ENCODE measurements at places on chromosomes 2 and 18. TPM values are rescaled to one million over a fixed set of nuclear protein-coding genes. Genes with fewer than 3 reads are reported as not detected.

Gene POLR1B
- total RNA-seq, result 9.7 TPM

GRCh38 chr2:165872101-165872791 is 78.2 kb upstream of the GALNT3 start:
- no peak for DNase-seq

Gene DNAH7
- total RNA-seq, result 0.05 TPM

DNA sequence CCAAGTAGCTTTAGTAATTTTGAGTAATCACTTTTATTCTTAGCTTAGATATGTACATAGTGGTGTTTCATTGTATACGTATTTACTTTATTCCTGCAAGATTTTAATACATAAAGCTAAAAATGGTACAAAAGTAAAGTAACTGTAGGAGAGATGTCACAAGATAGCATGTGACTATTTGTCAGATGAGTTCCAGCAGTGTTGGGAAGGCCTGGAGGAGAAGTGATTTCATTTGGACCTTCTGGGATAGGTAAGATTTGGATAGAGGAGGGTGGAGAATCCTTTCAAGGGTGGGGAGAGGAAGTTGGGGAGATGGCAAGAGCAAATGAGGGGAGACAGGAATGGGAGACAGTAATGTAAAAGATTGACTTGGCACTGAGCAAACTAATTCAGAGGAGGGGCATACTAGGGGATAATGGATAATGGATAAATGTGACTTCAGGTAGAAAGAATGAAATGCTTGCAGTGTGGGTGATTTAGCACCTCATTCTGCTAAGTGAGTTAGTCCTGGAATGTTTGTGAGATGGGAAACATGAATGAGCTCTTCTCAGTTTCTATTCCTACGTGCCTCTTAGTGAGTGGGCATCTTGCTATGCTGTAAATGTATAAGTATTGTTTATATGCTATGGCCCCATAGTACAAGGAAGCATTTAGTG is 10.5 kb downstream of the WDR43 start:
- DNase-seq, result no peak

Gene GALM
- total RNA-seq, result 15.6 TPM

DNA sequence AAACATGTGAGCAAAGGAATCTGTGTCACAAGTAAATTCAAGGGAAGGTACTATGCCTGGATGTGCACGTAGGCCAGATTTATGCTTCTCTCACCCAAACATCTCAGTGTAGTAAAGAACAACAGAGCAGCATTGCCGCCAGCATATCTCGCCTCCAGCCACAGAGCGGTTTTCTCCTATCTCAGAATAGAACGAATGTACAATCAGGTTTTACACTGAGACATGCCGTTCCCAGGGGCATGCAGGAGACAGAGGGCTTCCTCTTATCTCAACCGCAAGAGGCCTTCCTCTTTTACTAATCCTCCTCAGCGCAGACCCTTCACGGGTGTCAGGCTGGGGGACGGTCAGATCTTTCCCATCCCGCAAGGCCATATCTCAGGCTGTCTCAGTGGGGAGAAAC is 175.3 kb downstream of the RPIA start:
- no peak for DNase-seq

GRCh38 chr18:37393945-37394609 is 171.5 kb downstream of the CELF4 start:
- DNase-seq, result peak; percentile 83

Gene SCN3A
- total RNA-seq, result 0.95 TPM

DNA sequence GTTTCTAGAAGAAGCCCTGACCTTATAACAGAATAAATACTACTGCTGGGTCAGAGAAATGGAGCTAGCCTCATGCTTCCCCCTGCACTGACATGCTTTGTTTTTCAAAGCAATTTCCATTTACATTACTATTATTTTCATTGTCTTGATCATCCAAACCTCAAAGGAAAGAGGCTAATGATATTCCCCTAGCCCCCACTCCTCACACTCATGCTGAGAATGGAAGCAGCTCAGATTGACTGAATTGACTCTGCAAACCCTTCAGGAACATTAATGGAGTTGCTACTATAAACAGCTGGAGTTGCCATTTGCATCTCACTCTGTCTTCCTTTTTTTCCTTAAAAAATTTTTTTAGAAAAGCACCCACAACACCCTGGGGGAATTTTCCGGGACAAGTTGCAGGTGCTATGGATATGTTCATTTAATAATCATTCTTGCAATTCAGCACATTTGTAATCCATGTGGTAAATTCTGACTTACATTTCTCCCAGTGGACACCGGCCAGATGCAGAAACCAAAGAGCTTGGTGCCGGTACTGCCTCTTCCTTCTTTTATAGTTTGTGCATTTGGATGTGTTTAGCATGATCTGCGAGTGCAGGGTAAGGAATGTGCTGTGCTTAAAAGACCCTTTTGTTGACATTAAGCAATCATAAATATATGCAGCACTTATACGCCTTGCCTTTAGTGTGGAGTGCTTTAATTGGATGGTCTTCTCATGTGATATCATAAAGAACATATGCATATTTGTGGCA is 103.3 kb upstream of the OSR1 start:
- DNase-seq, result no peak

GRCh38 chr2:200756618-200757321 is 54.9 kb upstream of the BZW1 start:
- no peak for DNase-seq

Gene OTX1
- total RNA-seq, result not detected

Gene NEB
- 0.87 TPM for total RNA-seq

- no peak for DNase-seq
These were observed 105.8 kb upstream of the LYPD6 start for GRCh38 chr2:149224543-149224942.

Gene RAB6C
- total RNA-seq, result 0.16 TPM

DNA sequence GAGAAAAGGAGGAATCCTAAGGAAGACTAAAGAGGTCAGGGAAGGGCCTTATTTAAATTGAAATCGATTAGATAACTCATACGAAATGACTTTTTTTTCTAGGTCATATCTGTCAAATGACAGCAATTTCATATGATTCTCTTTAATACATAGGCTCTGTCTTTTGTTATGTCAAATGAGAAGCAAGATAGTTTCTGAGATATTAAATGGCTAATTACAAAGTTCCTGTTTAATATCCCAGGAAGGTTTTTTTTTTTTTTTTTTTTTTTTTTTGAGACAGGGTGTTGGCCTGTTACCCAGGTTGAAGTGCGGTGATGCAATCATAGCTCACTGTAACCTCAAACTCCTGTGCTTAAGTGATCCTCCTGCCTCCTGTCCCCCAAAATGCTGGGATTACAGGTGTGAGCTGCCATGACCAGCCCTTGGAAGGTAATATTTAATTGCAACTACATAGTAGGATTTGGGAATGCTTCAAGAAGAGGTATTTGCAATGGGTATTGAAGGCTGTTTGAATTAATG is 48.0 kb upstream of the RMND5A start:
- no peak for DNase-seq

- no peak for DNase-seq
These were observed 11.2 kb upstream of the TEX51 start for GRCh38 chr2:126887506-126887905.

DNA sequence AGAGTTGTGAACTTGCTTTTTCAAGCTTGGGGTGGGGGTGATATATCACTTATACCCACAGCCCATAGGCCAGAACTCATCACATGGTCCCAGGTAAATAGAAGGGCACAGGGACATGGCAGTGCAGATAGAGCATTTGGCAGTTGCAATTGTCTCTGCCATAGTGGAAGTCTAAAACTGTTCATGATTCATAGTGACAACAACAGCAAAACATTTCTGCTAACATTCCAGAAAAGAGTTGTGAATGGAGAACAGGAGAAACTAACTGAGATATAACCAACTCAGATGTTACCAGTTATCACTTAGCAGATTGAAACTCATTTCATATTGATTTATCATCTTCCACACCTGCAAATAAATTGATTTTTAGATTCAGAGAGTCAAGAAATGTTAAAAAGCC is 278.6 kb upstream of the KYNU start:
- no peak for DNase-seq

DNA sequence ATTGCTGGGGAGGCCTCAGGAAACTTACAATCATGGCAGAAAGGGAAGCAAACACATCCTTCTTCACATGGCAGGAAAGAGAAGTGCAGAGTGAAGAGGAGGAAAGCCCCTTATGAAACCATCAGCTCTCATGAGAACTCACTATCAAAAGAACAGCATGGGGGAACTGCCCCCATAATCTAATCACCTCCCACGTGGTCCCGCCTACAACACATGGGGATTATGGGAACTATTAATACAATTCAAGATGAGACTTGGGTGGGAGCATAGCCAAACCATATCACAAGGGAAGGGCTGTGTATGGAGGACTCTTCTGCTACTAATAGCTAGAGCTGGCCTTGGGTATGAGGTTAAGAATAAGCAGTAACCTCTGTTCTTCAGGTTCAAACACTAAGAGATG is 8.8 kb upstream of the SETBP1 start:
- no peak for DNase-seq

Gene UGT1A1
- total RNA-seq, result not detected

DNA sequence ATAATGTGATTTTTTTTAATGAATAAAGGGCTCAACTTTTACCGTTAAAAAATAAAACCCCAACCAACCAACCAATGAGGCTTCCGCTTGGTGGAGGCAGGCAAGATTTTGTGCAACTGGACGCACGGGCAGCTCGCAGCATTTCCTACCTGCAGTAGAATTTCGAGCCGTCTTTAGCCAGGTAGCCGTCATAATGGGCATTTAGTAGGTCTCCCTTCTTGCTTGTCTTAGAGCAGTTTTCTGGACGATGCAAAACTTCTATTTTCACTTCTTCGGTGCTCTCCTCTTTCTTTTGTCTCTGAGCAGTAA is 316 bp downstream of the FKBP7 start:
- no peak for DNase-seq

Gene PROKR1
- total RNA-seq, result not detected

Gene EVX2
- total RNA-seq, result not detected

Gene CYS1
- 3.2 TPM for total RNA-seq

GRCh38 chr2:230170532-230170931 is 49.3 kb downstream of the SP110 start:
- no peak for DNase-seq

GRCh38 chr2:161019311-161019710 is 140.9 kb upstream of the TANK start:
- DNase-seq, result no peak

DNA sequence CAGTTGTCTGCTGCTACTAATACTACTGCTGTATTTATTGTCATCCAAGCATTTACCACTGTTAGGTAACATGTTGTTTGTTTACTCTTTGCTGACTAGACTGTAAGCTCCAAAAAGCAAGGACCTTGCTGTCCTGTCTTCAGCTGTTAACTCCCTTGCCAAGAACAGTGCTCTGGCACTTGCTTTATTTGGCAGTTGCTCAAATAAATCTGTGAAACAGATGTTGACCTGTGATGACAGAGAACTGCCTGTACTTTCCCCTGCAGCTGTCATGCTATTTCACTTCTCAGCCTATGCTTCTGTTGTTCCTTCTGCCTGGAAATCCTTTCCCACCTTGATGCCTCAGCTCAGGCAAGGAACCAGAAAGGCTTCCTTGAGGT is 181.2 kb downstream of the ATAD2B start:
- no peak for DNase-seq

GRCh38 chr18:69564602-69565001 is 163.9 kb downstream of the DOK6 start:
- DNase-seq, result no peak

- no peak for DNase-seq
These were observed 33.7 kb downstream of the LANCL1 start for GRCh38 chr2:210442878-210443277.

- DNase-seq, result no peak
These were observed 1178.7 kb upstream of the NRXN1 start for GRCh38 chr2:52210611-52211010.
